Mesothelial cell of epicardium (in vitro differentiated cells): ENCODE measurements at places on chromosomes 16 and 17. TPM values are rescaled to one million over a fixed set of nuclear protein-coding genes. Genes with fewer than 3 reads are reported as not detected.

The EFCAB5 gene
- 0.52 to 0.80 TPM (median 0.58 TPM) in 3 replicates for total RNA-seq

- no peak overlapping the region for H3K4me3 ChIP-seq
- no peak for DNase-seq
- no peak overlapping the region for H3K27ac ChIP-seq
These were observed 208.3 kb downstream of the C16orf95 start for GRCh38 chr16:87108941-87109340.

DNA sequence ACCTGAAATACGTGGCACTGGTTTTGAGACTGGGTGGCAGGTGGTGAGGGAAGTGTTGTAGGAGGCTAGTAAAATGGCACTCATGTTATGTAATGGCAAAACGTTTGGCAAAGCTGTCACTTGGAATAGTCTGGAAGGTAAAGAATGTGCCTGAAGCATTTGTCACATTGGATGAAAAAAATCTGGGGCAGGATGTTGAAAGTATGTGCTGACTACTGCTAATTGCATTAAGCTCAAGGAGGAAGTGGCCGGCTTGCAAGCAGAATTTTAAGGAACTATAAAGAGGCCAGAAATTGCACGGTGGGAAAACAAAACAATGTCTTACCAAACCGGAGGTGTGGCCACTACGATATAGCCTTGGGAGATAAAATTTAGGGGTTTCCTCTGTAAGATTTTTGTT, 26.6 kb upstream of the NLRP1 start:
- no peak overlapping the region for H3K27ac ChIP-seq
- H3K4me3 ChIP-seq, result no peak overlapping the region
- DNase-seq, result no peak
- no peaks in the 10 kb centered on the region for H3K36me3 ChIP-seq
- no peaks in the 10 kb centered on the region for H3K4me1 ChIP-seq
- H3K27me3 ChIP-seq, result peaks cover 49% of the 10 kb centered on the region

GRCh38 chr17:385178-385835, 32.7 kb upstream of the RPH3AL start:
- H3K27me3 ChIP-seq, result peaks cover 23% of the 10 kb centered on the region
- H3K36me3 ChIP-seq, result no peaks in the 10 kb centered on the region
- peak; percentile 66 for DNase-seq
- no peak overlapping the region for H3K27ac ChIP-seq
- H3K4me3 ChIP-seq, result peak overlapping the region; percentile 64
